Immature natural killer cell (primary cell): ENCODE measurements at places on chromosomes 12 and 14. TPM values are rescaled to one million over a fixed set of nuclear protein-coding genes. Genes with fewer than 3 reads are reported as not detected.

Gene DPY19L2
- not detected for polyA plus RNA-seq

Gene SDR9C7
- not detected for polyA plus RNA-seq

Gene MUCL1
- polyA plus RNA-seq = 0.69 TPM

Gene A2ML1
- polyA plus RNA-seq = not detected

Gene IGF1
- not detected for polyA plus RNA-seq

Gene FAM186B
- not detected for polyA plus RNA-seq
